HFFc6 (cell line): ENCODE measurements at places on chromosomes 6 and 20.

- DNase-seq, result peak; percentile 56
Measured at GRCh38 chr6:17169291-17169690, 67.4 kb downstream of the STMND1 start.

DNA sequence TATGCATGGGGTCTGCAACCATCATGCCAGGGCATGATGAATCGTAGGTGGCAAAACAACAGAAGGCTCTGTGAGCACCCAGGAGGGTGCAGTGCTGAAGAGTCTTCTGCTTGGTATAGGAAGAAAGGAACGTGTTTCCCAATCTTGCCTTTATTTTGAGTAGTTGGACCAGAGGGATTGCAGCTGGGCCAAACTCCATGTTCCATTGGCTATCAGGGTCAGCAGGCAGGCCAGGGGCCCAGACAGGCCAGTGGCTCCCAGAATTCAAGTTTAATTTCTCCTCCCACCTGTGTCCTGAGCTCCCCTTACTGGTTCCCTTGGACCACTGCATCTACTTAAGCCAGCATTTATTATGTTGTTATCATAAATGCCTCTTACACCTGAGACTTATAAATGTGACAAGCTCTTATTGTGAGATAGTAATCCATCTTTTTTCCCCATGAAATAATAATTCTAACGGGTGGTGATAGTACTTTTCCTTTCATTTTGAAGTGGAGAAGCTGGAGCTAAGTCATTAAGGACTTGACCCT lies 918 bp upstream of the TRIM38 start:
- no peak for DNase-seq

- DNase-seq, result peak; percentile 23
Measured at GRCh38 chr6:136284909-136285308, 4.7 kb downstream of the BCLAF1 start.

DNA sequence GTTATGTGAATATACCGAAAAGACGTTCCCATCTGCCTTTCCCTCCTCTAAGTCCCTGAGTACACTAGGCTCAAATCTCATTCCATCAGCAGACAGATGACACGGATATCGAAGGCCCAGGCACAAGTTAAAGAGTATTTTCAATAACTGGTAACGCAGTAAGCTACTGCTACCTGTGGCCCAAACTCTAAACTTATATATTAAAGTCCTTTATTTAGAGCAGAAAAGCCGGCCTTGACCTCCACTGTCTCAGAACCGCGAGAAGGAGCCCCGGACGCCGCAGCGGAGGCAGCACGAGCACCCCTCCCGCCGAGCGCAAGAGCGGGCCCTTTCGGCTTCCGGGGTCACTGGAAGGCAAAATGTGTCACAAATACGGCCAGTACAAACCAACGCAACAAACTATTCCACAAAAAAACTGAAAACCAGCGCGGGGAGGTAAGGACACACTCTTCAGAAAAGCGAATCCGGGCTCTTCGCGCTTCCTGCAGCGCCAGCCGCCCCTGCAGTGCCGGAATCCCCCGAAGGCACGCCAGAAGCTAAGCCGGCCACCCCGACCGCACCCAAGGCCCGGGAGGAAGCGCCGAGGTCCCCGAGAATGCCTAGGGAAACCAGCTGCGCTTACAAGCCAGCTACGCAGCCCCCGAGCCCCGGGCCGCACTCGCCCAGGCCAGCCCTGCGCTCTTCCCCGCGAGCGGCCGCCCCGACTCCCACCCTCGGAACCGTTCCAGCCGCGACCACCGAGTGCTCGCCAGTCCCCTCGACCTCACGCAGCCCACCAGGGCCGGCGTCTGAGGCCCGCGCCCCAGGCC lies 681 bp downstream of the DIDO1 start:
- no peak for DNase-seq

DNA sequence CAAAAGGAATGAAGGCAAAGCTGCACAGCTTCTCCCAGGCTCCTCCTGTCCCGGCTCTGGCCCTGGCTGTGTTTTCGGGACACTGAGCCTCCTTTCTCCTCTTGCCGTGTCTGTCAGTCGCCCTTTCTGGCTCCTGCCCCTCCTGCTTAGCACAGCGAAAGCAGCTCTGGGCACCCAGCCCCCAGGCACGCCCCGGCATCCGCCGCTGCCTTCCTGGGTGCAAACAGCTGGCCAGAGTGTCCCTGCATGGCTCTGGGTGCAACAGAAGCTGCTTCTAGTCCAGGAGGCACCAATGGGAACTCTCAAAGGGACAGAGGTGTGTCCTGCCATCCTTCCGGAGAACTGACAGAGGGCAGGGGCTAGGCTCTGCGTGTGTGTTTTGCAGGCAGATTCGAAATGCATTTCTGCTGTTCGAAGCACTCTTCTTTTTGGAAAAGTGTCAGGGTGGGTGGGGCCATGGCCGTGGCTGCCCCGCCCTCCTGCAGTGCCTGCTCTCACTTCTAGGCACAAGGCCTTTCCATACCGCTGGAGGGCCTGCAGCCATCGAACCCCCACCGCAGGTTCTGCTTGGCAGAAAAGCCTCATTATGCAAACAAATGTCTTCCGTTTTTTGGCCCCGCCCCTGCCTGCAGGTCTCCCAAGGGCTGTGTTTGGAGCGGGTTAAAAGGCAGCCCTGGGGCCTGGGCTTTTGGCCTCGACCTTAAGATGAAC lies 15.5 kb downstream of the COL9A3 start:
- DNase-seq, result no peak

DNA sequence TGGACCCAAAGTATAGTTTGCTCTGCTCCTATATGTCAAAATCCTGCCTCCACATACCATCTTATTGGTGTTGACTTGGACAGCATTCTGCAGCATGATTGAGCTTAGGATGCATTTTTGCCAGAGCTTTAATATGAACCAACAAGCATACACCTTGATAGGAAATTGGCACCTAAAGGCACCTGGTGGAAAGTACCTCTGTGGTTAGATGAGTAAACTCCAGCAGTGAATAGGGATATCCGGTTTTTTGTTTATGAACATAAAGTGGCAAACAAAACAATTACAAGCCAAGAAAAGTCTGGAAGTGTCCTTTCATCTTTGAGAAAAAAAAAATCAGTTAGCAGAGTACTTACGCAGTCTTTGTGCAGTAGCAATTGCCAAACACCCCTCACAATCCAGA lies 6.2 kb upstream of the CYP24A1 start:
- no peak for DNase-seq
